ENCODE measurements at places on chromosomes 11 and 22.
A peak's percentile ranks its signal among the peaks of the same experiment; 100 is the strongest.

- no peak for DNase-seq
Measured at GRCh38 chr11:90818196-90818745, 595.4 kb upstream of the CHORDC1 start.

- DNase-seq = no peak
Measured at GRCh38 chr11:28874706-28875105, 766.5 kb downstream of the METTL15 start.

GRCh38 chr11:79232346-79232745, 208.5 kb downstream of the TENM4 start:
- no peak for DNase-seq

DNA sequence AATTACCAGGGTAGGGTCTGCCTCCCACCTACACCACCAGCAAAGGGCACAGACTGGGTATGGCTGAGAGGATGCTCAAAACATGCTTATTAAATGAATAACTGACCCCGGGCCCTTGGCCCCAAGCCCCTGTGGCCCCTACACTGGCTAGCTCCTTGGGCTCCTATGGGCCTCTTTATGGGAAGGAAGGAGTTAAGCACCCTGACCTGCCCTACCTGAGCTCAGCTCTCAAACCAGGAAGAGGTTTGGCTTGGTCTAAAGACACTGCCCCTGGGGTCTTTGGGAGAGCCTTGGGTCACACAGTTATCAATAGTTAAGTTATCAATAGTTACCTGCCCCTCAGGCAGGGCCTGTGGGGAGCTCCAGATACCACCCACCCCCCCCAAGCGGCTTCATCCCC, 1.2 kb downstream of the USH1C start:
- DNase-seq = no peak

DNA sequence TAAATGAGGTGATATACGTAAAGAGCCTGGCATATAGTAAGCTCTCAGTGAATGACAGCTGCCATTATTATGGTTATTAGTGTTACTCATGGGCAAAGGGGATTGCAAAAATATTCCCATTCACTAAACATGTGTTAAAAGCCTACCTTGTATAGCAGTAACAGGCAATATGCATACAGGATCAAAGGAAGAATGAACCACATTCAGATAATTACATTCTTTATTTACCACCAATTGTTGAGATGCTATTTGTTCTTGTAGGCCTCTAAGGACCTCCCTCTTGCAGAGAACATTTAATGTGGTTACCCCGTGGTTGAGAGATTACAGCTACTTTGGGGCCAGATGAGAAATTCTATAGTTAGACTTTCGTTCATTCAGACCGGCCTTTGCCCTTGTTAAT, 82.7 kb upstream of the DRD2 start:
- DNase-seq = no peak

DNA sequence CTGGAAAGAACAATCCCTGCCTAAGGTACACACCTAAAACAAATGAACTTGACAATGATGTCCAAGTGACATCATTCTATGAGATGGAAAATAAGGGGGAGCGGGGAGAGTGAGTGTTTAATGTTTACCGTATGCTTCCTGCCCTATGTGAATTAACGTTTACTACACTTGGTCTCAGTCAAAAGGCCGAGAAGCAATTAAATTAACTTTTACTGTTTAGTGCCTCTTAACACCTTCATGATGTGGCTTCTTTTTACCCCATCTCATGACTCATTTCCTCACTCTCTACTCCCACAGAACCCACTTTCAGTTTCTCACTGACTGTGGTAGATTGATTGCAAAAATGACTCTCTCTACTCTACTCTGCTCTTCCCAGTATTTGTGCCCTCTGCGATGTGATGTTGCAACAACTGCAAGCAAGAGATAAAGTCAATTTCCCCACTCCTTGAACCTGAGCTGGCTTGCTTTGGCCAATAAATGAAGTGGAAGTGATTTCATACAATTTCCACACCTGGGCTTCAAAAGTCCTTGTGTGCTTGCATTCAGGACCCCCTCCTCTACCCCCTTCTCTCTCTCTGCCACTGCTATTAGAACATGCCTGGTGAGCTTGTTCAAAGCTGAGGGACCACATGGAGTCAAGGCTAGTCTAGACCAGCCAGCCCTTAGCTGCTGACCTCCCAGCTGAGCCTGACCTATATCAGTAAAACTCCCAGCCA, 11.6 kb upstream of the ALKBH3 start:
- peak; percentile 33 for DNase-seq

DNA sequence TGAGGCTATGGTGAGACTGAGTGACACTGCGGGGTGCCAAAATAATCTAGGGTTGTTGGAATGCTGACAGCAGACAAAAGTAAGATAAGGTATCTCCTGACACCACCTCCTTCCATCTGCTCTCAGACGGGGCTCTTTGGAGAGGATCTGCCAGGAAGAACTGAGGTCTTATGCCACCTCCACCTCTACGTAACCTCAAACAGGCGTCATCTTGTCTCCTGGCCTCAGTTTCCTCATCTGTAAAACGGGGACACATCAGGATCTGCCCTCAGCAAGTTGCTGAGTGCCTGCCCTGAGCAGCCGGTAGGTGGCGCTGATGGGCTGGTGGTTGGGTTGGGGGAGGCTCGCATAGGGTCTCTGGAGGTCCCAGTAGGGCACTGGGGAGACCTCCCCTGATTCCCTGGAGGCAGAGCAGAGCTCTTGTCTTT, 1.7 kb upstream of the MYEOV start:
- no peak for DNase-seq

GRCh38 chr11:122145715-122146274, 29.8 kb upstream of the BLID start:
- DNase-seq = no peak

GRCh38 chr11:68002938-68003845, 705 bp downstream of the UNC93B1 start:
- no peak for DNase-seq

GRCh38 chr22:19799322-19800190, 39.0 kb downstream of the TBX1 start:
- DNase-seq = peak; percentile 80

GRCh38 chr11:45993531-45994001, 71.1 kb downstream of the LARGE2 start:
- DNase-seq = peak; percentile 13
